ENCODE measurements at places on chromosomes 7 and 10.

DNA sequence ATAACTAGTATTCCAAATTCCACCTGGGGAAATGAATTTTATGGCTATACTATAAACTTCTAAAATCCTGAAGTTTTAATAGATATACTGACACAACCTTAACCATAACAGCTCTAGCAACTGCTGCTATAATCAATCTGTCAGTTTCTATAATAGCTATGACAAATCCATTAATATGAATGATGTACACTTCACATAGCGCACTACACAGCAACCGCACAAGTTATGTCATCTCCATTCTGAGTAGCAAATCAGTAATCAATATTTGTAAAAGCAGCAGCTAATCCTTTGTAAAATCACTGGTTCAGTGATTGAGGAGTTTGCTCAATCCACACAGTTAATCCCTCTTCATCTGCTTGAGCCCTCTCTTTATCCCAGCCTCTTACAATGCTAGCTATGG lies 105.3 kb downstream of the SKAP2 start:
- DNase-seq, result no peak

- no peak for DNase-seq
Observed at GRCh38 chr7:158414486-158414961, 173.1 kb downstream of the PTPRN2 start.

DNA sequence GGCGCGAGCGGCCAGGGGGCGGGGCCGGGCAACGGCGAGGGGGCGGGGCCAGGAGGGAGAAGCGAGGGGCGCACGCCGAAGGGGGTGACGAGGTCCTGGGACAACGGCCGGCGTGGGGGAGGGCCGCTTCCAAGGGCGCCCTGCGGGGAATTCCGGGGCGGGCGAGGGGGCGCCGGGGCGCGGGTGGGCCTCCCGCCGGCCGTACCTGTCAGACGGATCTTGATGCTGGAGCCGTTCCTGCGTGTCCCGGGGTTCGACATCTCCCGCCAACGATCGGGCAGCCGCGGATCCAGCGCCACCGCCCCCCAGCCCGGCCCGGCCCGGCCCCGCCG lies 421 bp downstream of the SMURF1 start:
- DNase-seq, result no peak

GRCh38 chr10:6269432-6269831 lies 66.7 kb downstream of the PFKFB3 start:
- DNase-seq, result no peak

DNA sequence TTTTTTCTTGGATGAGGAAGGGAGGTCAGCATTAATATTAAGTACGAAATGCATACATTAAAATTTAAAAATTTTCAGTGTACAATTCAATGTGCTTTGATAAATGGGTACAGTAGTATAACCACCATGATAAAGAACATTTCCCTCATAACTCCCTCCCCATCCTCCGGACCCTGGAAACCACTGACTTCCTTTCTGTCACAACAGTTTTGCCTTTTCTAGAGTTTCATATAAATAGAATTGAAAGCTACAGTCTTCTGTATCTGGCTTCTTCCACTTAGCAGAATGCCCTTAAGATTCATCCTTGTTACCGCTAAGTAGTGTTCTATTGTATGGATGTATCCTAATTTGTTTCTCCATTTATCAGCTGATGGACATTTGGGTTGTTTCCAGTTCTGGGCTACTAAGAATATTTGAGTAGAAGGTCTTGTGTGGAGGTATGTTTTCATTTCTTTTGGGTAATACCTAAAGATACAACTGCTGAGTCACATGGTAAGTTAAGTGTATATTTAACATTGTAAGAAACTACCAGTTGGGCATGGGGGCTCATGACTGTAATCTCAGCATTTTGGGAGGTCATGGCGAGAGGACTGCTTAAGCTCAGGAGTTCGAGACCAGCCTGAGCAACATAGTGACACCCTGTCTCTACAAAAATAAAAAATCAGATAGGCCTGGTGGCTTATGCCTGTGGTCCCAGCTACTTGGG lies 30.8 kb downstream of the ABI1 start:
- DNase-seq, result no peak

GRCh38 chr7:7702826-7703225 lies 15.6 kb downstream of the RPA3 start:
- DNase-seq, result no peak

DNA sequence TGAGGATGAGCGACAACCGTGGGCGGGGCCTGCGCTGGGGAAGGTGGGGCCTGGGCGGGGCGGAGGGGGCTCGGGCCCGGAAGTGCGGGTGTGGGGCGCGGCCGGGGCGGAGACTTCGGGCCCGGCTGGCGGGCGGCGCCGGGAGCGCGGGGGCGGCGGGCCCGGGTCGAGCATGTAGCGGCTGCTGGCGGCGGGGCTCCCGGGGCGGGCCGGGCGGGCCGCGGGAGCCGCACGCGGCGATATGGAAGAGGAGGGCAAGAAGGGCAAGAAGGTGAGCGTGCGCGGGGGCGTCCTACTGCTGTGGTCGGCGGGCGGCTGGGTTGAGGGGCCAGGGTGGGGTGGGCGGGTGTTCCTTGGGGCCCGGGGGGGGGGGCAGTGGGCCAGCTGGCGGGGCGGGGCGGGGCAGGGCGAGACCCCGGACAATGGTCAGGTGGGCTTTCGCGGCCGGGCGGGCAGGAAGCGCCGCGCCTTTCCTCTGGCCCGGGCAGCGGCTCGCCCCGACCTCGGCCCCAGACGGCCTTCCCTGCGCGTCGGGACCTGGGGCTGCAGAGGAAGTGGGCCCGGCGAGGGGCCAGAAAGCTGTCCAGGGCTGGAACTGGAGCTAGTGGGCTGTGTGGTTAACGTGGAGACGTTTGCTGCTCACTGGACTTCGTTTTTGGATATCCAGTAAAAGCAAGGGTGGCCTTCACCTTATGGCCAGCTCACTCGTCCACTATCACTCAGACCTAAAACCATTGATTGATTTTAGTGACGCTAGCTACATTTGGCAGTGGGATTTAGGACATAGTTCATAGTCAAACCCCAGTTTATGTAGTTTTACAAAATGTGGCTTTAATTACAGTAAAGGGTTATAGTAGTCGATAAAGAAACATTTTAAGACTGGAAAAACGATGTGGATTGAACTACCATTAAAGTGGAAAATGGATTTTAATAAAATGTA lies at the start of gene CCM2:
CCM2 (plus strand) TSS at position 109 of the 940 bp plus-strand sequence; CDS start at position 242, 133 bp downstream.
- no peak for DNase-seq

GRCh38 chr7:15368653-15369052 lies 193.2 kb downstream of the AGMO start:
- DNase-seq, result no peak

- no peak for DNase-seq
Observed at GRCh38 chr7:139994356-139994755, 68.4 kb downstream of the PARP12 start.

- DNase-seq, result no peak
Observed at GRCh38 chr7:81690251-81690650, 79.6 kb downstream of the HGF start.

GRCh38 chr7:80018941-80019808 lies 115.5 kb upstream of the GNAI1 start:
- no peak for DNase-seq

- DNase-seq, result no peak
Observed at GRCh38 chr10:117162093-117163060, 24.3 kb upstream of the VAX1 start.

GRCh38 chr10:88515235-88515634 lies 67.9 kb downstream of the RNLS start:
- DNase-seq, result no peak

- DNase-seq, result no peak
Observed at GRCh38 chr10:29611781-29612381, 22.9 kb downstream of the SVIL start.

DNA sequence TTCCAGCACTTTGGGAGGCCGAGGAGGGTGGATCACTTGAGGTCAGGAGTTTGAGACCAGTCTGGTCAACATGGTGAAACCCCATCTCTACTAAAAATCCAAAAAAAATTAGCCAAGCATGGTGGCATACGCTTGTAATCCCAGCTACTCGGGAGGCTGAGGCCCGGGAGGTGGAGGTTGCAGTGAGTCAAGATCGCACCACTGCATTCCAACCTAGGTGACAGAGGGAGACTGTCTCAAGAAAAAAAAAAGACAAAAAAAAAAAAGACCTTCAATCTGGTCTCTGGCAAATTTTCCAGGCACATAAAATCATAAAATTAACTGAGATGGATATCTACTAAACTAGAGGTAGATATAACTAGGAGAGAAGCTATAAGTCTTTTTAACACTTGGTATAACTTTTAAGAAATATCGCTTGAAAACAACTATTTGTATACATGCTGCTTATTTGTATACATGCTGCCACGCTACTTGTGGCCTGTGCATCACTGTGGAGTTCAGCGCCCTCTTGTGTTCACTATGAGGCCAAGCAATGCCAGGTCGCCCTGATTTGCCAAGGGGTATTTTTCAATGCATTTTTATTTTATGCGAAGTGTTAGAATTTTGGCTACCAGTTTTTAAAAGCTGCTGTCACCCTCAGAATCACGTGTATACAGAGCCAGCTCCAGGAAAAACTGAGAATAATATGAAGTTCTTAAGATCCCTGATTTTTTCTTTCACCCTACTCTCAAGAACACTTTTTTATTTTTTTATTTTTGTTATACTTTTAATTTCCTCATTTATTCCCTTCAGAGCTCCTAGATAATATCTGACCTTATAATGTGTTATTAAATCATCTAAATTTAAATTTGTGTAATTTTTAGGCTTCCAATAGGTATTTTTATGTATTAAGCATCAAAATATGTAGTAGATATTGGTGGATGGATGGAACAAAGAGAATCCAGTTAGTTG lies 26.7 kb downstream of the CYCS start:
- DNase-seq, result no peak

DNA sequence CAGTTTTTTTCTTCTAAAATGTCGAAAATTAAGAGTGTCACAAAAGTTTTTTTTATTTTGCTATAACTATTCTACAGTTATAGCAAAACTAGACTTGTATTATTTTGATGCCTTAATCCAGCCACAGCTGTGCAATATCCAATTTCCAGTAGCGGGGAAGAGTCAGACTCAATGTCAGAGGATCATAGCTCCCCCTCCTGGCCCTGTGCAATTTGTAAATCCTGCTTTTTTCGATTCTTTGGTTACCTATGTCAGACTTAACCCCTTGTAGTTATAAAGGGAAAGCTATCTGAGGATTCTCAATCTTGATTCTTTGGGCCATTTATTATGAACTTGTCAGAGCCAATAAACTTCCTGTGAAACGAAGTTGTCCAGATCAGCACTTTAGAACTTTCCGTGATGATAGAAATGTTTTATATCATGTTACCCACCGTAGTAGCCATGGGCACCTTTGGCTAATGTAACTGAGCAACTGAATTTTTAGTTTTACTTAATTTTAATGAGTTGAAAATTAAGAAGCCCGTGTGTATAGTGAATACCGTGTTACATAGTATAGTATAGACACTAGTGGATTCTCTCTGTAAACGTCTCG lies 87.7 kb upstream of the PRKCQ start:
- DNase-seq, result no peak

GRCh38 chr10:131574707-131575430 lies 263.3 kb upstream of the TCERG1L start:
- no peak for DNase-seq

DNA sequence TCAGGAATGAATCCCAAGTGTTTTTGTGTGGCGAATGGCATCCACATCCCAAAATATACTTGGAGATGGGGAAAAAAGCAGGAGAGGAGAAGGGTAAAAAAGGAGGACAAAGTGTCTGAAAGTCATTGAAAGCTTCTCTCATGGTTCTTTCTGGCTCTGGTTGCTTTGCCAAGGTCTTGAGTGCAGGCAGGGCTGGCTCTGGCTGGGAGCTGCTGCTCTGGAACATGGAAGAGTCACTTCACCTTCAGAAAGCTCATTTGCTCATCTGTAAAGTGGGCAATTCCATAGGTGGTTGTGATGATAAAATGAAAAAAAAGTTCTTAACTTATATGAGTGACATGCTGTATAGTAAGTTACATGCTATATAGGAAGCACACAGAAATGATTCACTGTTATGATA lies 2.9 kb upstream of the PRSS2 start:
- DNase-seq, result no peak

GRCh38 chr7:150983893-150984368 lies 5.8 kb upstream of the KCNH2 start:
- DNase-seq, result peak; percentile 23

GRCh38 chr10:94131885-94132284 lies 138.2 kb downstream of the PLCE1 start:
- DNase-seq, result no peak

DNA sequence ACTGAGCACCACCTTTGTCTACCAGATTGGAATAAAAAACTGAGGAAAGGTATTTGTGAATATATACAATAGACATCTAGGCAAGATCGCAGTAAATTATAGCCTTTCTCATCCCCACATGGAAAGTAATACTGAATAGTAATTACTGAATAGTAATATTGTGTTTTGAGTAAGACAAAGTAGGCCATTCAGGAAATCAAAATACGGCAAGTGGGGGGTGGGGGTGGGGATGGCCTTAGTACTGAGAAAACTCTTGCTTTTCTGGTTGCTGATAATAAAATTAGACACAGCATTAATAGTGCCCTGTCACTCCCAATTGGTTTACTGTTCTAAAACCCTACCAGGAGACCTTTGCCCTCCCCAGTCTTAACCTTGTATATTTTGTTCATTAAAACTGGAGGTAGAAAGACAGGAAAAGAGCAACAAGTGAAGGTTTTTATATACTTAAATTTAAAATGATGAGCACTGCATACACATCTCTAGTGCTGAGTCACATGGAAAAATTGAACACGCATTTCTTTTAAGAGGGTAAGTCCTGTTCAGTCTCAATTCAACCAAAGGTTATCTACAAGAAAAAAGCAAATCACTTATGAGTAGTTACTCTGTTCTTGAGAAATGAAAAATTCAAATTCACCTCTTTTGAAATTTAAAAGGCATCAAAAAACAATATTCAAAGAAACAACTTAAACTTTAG lies 65.6 kb downstream of the IGF2BP3 start:
- no peak for DNase-seq

DNA sequence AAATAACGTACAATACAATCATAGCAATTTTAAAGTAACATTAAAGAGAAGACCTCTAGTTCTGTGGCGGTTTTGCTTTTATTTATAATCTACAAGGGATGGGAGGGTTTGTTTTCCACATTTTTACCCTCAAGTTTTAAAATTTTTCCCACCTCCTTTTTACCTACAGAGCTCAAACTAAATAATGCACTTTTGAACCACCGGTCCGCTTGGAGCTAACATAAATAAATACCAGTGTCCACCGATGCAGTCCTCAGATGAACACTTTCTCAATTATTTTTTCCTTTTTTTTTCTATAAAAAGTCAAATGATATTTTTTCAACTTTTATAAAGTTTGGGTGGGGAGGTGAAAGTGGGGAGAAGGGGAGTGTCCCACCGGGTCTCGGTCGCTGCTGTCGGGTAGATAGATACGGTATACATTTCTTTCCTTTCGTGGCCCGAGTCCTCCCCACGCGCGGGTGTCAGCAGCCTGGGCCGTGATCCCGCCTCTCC lies 3.3 kb downstream of the ZNF503 start:
- DNase-seq, result no peak

- DNase-seq, result no peak
Observed at GRCh38 chr10:127133672-127134500, 62.5 kb downstream of the INSYN2A start.

DNA sequence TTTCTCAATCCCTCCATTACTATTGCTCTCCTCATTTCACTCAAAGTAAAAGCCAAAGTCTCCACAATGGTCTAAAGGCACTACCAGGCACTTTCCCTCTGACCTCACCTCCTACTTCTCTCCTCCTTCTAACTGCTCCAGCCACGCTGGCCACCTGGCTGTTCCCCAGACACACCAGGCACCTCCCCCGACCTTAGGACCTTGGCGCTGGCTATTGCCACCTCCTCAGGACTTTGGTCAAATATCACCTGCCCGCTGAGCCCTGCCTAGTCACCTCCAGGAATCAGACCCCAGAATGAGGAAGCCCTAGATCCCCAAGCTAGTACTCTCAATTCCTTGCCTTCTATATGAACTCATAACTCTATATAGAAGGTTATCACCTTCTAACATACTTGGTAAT lies 66.2 kb upstream of the STEAP1B start:
- no peak for DNase-seq

Data from keratinocyte (primary cell).